A673 (cell line): ENCODE measurements at places on chromosomes 12 and 14. TPM values are rescaled to one million over a fixed set of nuclear protein-coding genes. Genes with fewer than 3 reads are reported as not detected.

DNA sequence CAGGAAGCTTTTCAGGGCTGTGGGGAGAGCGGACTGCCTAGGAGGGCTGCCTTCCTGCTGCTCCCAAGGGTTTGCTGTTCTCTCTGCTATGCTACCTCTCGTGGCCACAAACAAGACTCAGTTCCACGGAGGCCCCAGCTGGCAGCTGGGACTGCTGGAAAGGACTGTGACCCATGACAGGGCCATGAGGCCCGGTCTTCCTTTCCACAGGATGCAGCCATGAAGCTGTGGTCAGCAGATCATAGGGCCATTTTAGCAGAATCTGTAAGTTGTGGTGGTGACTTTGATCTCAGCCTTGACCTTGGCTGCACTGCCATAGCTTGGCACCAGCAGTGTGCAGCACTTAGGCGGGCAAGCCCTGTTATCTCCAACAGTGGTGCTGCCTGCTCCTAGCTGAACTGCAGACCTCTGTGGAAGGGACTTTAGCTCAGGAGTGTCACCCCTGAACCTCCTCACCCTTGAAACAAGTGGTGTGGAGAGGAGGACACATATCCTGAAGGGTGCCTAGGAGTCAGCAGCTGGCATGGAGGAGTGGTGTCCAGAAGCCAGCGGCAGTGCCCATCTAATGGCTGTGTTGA, 12.3 kb downstream of the KRT80 start:
- peaks cover 28% of the 10 kb centered on the region for H3K4me1 ChIP-seq
- no peaks in the 10 kb centered on the region for H3K36me3 ChIP-seq
- no peaks in the 10 kb centered on the region for H3K27me3 ChIP-seq
- DNase-seq = no peak
- no peak overlapping the region for H3K4me3 ChIP-seq
- peak overlapping the region; percentile 2 for H3K27ac ChIP-seq

GEMIN2 gene
- 27.7 and 32.7 TPM in 2 replicates for total RNA-seq

DNA sequence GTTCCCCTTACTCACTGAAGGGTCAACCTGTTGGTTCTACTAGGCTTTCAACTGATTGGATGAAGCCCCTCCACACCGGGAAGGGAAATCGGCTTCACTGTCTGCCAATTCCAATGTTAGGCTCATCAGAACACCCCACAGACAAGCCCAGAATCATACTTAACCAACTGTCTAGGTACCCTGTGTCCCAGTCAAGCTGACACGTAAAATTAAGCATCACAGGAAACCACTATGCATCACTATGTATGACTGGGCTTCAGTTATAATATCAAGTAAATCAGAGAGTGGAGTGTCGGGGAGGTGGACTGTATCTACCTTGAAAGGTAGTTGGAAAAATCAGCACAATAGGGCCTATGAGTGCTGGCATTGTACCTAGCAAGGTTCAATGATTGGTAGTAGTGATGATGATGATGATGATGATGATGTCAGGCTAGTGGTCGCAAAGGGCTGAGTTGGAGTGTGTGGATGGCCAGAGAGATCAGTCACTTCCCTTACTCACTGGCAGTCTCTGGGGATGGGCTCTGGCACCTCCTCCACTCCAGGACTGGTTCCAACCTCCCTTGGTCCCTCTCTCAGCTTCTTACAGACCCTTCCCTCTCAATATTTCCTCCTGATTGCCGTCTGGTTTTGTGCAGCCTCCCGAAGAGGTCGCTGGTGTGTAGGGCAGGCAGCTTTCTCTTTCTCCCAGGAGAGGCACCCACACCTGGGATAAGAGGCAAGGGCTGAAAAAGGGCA, 3.3 kb upstream of the ATG101 start:
- no peaks in the 10 kb centered on the region for H3K27me3 ChIP-seq
- H3K36me3 ChIP-seq = no peaks in the 10 kb centered on the region
- no peak overlapping the region for H3K4me3 ChIP-seq
- H3K4me1 ChIP-seq = peaks cover 9% of the 10 kb centered on the region
- DNase-seq = no peak

TAS2R8 gene
- total RNA-seq = not detected in 2 replicates

ACOT6 gene
- not detected in 2 replicates for total RNA-seq

FAM186B gene
- 0.19 and 0.20 TPM in 2 replicates for total RNA-seq

GRCh38 chr14:30345511-30345910, 213.4 kb upstream of the G2E3 start:
- DNase-seq = no peak
- no peak overlapping the region for H3K27ac ChIP-seq

DNA sequence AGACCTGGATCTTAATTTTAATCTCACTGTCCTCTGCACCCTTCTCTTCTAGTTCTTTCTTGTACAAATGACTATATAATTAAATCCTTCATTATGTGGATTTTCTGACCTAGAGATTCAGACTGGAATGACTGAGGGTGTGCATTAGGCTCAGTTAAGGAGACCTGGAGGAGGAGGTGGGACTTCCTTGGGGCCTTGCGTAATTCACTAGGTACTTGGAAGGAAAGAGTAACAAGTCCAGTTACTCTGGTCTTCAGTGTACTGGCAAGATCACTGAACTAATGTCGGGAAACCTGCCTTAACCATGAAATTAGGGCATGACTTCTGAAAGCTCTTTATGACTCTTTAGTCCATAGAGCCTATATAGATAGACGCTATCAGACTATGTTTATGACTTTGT, 441.4 kb downstream of the EGLN3 start:
- no peak overlapping the region for H3K27ac ChIP-seq
- no peak overlapping the region for H3K4me3 ChIP-seq
- DNase-seq = no peak

GRCh38 chr14:34628681-34629135, 1.2 kb downstream of the SNX6 start:
- H3K4me1 ChIP-seq = peaks cover 7% of the 10 kb centered on the region
- H3K4me3 ChIP-seq = peak overlapping the region; percentile 88
- peaks cover 4% of the 10 kb centered on the region for H3K36me3 ChIP-seq
- H3K27me3 ChIP-seq = no peaks in the 10 kb centered on the region
- DNase-seq = peak; percentile 14
- H3K27ac ChIP-seq = no peak overlapping the region

CERS5 gene
- 57.0 and 63.7 TPM in 2 replicates for total RNA-seq

DNA sequence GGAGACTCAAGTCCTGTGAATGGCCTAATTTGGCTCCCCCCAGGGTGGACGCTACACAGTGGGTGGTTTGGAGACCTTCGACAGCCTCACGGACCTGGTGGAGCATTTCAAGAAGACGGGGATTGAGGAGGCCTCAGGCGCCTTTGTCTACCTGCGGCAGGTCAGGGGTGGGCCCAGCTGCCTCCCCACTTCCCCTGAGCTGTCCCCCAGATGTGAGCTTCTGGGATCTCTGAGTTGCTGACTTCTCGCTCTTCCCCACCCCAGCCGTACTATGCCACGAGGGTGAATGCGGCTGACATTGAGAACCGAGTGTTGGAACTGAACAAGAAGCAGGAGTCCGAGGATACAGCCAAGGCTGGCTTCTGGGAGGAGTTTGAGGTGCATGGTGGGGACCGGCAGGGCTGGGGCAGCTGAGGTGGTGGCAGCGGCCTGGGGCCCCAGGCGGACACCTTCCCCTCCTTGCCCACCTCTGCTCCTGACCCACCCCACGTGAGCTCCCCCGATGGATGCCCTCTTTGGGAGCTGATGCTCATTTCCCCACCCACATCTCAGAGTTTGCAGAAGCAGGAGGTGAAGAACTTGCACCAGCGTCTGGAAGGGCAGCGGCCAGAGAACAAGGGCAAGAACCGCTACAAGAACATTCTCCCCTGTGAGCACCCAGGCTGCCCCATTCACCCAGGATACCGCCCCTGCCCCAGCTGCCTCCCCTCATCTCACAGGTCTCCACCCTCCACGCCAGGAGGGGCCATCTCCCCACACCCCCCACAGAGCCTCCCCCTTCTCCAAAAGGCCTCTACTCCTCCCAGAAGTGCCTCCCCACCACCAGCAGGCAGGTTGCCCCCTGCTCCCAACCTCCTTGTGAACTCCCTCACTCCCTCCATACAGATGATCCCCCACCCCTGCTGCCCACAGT, 4.2 kb downstream of the PTPN6 start:
- H3K4me1 ChIP-seq = peaks cover 13% of the 10 kb centered on the region
- H3K27ac ChIP-seq = no peak overlapping the region
- no peak overlapping the region for H3K4me3 ChIP-seq
- no peak for DNase-seq

- H3K27me3 ChIP-seq = no peaks in the 10 kb centered on the region
- DNase-seq = no peak
- H3K4me1 ChIP-seq = no peaks in the 10 kb centered on the region
- H3K4me3 ChIP-seq = no peak overlapping the region
- H3K27ac ChIP-seq = no peak overlapping the region
These were observed 91.3 kb upstream of the CEP83 start for GRCh38 chr12:94550964-94551363.

DTX1 gene
- total RNA-seq = 5.5 and 6.1 TPM in 2 replicates

GRCh38 chr14:33026850-33027430, 88.3 kb downstream of the NPAS3 start:
- no peaks in the 10 kb centered on the region for H3K36me3 ChIP-seq
- H3K4me3 ChIP-seq = no peak overlapping the region
- H3K4me1 ChIP-seq = peaks cover 13% of the 10 kb centered on the region

DNA sequence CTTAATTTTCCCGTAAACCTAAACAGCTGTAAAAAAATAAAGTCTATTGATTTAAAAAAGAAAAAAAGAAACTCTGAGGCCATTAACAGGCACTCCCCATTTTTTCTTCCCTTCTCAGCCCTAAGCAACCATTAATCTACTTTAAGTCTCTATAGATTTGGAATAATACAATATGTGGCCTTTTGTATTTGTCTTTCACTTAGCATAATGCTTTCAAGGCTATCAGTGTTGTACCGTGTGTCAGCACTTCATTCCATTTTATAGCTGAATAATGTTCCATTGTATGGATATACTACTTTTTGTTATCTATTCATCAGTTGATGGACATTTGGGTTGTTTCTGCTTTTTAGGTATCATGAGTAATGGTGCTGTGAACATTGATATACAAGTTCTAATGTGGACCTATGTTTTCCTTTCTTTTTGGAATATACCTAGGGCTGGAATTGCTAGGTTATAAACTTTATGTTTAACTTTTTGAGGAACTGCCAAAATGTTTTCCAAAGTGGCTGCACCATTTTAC, 15.7 kb downstream of the CREBL2 start:
- peaks cover 8% of the 10 kb centered on the region for H3K4me1 ChIP-seq
- H3K36me3 ChIP-seq = no peaks in the 10 kb centered on the region
- no peaks in the 10 kb centered on the region for H3K27me3 ChIP-seq
- H3K27ac ChIP-seq = no peak overlapping the region
- DNase-seq = no peak

SLC25A47 gene
- not detected in 2 replicates for total RNA-seq

- H3K4me3 ChIP-seq = no peak overlapping the region
- H3K27ac ChIP-seq = no peak overlapping the region
- DNase-seq = peak; percentile 64
- H3K36me3 ChIP-seq = no peaks in the 10 kb centered on the region
These were observed 75.3 kb upstream of the FAR2 start for GRCh38 chr12:29073631-29074239.

- no peak overlapping the region for H3K4me3 ChIP-seq
- no peak for DNase-seq
- no peaks in the 10 kb centered on the region for H3K27me3 ChIP-seq
- H3K27ac ChIP-seq = no peak overlapping the region
These were observed 130.0 kb downstream of the TSPAN9 start for GRCh38 chr12:3207175-3207574.

DNA sequence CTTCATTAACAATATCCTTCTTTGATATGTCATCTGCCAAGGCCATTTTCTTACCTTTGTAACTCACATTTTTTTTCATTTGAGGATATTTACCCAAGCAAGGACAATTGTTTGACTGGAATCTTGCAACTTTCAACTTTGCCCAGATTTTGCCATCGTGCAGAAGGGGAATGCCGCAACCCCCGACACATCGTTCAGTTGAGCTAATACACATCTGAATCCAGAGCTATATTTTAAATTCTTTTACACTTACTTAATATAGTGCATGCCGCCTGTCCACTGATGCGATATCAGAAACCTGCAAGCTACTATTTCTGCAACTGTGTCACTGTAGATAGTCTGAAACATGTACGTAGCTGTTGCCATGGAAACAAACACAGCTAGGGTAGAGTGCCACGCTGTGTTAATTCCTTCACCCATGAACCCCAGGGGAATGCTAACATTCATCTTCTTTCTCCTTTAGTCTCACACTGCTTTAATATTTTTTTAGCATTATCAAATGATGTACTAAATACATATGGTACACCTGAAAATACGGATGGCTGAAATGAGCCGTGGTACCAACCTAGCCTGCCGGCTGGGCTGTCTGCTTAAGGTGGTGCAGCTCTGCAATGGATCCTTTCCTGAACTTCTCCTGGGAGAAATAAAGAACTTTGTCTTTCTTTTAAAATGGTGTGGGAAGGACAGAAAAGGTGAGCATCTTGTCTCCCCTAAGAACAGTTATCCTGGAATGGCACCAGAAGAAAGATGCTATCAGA, 77.0 kb upstream of the FOXN3 start:
- H3K4me1 ChIP-seq = no peaks in the 10 kb centered on the region
- DNase-seq = peak; percentile 33
- H3K27ac ChIP-seq = no peak overlapping the region
- H3K4me3 ChIP-seq = no peak overlapping the region
- no peaks in the 10 kb centered on the region for H3K36me3 ChIP-seq
- no peaks in the 10 kb centered on the region for H3K27me3 ChIP-seq

DNA sequence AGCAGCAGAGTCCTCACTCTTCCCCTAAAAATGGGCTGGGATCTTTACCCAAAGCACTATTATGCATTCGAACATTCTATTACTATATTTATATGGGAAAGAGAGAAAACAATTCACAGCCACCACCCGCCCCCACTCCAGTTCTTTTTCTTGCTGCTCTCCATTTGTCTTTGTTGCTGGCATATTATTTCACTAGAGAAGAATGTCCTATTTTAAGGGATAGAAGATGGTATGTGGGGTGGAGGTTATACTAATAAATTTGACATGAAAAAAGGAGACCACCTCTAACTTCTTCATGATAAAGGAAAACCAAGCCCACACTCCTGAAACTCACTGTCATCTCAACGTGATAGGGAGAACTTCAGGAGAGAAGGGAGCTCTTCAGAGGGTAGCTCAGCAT, 28.5 kb upstream of the NTF3 start:
- H3K4me3 ChIP-seq = no peak overlapping the region
- no peaks in the 10 kb centered on the region for H3K4me1 ChIP-seq
- H3K27ac ChIP-seq = no peak overlapping the region
- peaks cover 53% of the 10 kb centered on the region for H3K27me3 ChIP-seq
- H3K36me3 ChIP-seq = no peaks in the 10 kb centered on the region
- DNase-seq = no peak

- H3K27ac ChIP-seq = no peak overlapping the region
- H3K36me3 ChIP-seq = no peaks in the 10 kb centered on the region
- no peaks in the 10 kb centered on the region for H3K27me3 ChIP-seq
- DNase-seq = no peak
- H3K4me3 ChIP-seq = no peak overlapping the region
- H3K4me1 ChIP-seq = peaks cover 35% of the 10 kb centered on the region
These were observed 129.3 kb downstream of the ZFP36L1 start for GRCh38 chr14:68663385-68664076.
